ENCODE measurements at places on chromosomes 5 and 9. TPM values are rescaled to one million over a fixed set of nuclear protein-coding genes. Genes with fewer than 3 reads are reported as not detected.
A peak's percentile ranks its signal among the peaks of the same experiment; 100 is the strongest.

Gene AGXT2
- total RNA-seq = not detected

Gene CDHR2
- not detected for total RNA-seq

Gene HSD17B3
- total RNA-seq = 0.83 TPM

Gene GALNT12
- total RNA-seq = 22.4 TPM

Gene CNTNAP3B
- 71.1 TPM for total RNA-seq

Gene TICAM2
- total RNA-seq = 3.0 TPM

GRCh38 chr5:14937254-14937653, 65.7 kb upstream of the ANKH start:
- H3K27ac ChIP-seq = no peak overlapping the region
- H3K36me3 ChIP-seq = no peaks in the 10 kb centered on the region
- DNase-seq = no peak
- H3K4me3 ChIP-seq = no peak overlapping the region

GRCh38 chr9:3751125-3751758, 225.4 kb upstream of the RFX3 start:
- no peak overlapping the region for H3K4me3 ChIP-seq
- no peak for DNase-seq
- no peaks in the 10 kb centered on the region for H3K4me1 ChIP-seq
- no peak overlapping the region for H3K27ac ChIP-seq

- no peak for DNase-seq
- H3K27ac ChIP-seq = no peak overlapping the region
- no peaks in the 10 kb centered on the region for H3K27me3 ChIP-seq
- no peak overlapping the region for H3K4me3 ChIP-seq
- no peaks in the 10 kb centered on the region for H3K4me1 ChIP-seq
- no peaks in the 10 kb centered on the region for H3K36me3 ChIP-seq
Measured at GRCh38 chr5:33968211-33969005, 16.1 kb downstream of the SLC45A2 start.

GRCh38 chr9:90127923-90128322, 514.7 kb downstream of the DIRAS2 start:
- H3K36me3 ChIP-seq = no peaks in the 10 kb centered on the region
- H3K4me3 ChIP-seq = no peak overlapping the region
- no peak for DNase-seq
- no peaks in the 10 kb centered on the region for H3K27me3 ChIP-seq

DNA sequence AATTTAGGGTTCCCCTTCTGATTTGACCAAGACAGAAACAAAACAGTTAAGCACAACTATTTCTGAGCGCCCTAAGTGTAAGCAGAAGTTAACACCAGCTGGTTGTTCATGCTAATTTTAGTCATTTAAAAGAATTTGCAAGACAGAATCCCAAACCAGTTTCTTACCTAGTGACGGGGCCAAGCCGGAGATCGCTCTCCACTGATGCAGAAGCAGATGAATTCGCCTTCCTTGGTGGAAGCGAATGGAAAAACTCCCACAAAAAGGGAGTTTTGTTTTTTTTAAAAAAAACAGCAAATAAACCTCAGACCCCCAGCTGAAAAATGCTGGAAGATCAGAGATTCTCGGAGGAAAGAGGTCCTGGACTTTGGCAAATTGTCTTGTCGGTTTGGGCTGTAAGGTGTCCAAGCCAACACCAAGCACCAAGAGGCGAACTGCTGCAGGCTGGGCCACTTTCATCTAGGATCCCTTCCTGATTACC, 47.4 kb upstream of the GLDC start:
- H3K36me3 ChIP-seq = no peaks in the 10 kb centered on the region
- no peaks in the 10 kb centered on the region for H3K27me3 ChIP-seq
- no peak overlapping the region for H3K4me3 ChIP-seq
- no peaks in the 10 kb centered on the region for H3K4me1 ChIP-seq
- DNase-seq = no peak
- H3K27ac ChIP-seq = no peak overlapping the region

DNA sequence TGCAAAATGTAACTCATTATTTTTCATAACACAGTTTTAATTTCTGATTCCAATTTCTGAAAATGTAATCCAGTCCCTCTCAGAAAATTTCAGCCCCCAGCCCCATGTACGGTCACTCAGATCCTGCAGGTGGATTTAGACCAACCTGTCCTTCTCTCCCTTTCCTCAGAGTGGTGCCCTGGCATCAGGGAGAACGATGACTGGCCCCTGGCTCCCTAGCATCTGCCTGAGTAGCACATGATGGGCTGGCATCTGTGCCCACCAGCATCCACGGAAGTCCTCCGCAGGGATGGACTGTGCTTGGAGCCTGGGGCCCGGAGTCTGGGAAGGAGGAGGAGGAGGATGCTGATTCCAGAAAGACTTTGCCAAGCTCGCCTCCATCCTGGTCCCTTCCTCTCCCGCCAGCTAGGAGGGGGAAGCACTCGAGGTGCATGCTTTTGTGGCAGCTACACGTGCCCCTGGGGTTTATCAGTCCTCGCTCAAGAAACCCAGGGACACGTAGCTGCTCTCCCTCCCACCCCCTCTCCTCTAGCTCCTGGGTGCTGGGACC, 54.4 kb upstream of the RUFY1 start:
- no peak for DNase-seq
- H3K4me1 ChIP-seq = no peaks in the 10 kb centered on the region
- no peak overlapping the region for H3K27ac ChIP-seq
- peaks cover 35% of the 10 kb centered on the region for H3K27me3 ChIP-seq
- H3K4me3 ChIP-seq = no peak overlapping the region

- DNase-seq = no peak
- no peaks in the 10 kb centered on the region for H3K4me1 ChIP-seq
- H3K27ac ChIP-seq = no peak overlapping the region
- H3K4me3 ChIP-seq = no peak overlapping the region
- H3K27me3 ChIP-seq = no peaks in the 10 kb centered on the region
Measured at GRCh38 chr5:68315679-68316271, 100.2 kb downstream of the PIK3R1 start.

- H3K36me3 ChIP-seq = no peaks in the 10 kb centered on the region
- peaks cover 3% of the 10 kb centered on the region for H3K4me1 ChIP-seq
- H3K27me3 ChIP-seq = no peaks in the 10 kb centered on the region
Measured at GRCh38 chr5:54249210-54250028, 61.0 kb downstream of the ARL15 start.

GRCh38 chr5:31726952-31727351, 88.0 kb downstream of the PDZD2 start:
- no peak overlapping the region for H3K4me3 ChIP-seq
- H3K27ac ChIP-seq = no peak overlapping the region
- no peaks in the 10 kb centered on the region for H3K4me1 ChIP-seq
- H3K27me3 ChIP-seq = no peaks in the 10 kb centered on the region
- H3K36me3 ChIP-seq = no peaks in the 10 kb centered on the region

DNA sequence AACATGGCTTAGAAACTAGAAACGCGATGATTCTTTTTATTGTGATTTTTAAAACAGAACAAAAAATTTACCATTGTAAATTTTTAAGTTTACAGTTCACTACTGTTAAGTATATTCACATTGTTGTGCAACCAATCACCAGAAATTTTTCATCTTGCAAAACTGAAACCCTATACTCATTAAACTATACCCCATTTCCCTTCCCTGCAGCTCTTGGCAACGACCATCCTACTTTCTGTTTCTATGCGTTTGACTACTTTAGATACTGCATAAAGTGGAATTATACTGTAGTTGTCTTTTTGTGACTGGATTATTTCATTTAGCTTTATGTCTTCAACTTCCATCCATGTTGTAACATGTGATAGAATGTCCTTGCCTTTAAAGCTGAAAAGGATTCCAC, 52.5 kb downstream of the SPOCK1 start:
- H3K27me3 ChIP-seq = no peaks in the 10 kb centered on the region
- H3K27ac ChIP-seq = no peak overlapping the region
- H3K4me1 ChIP-seq = peaks cover 8% of the 10 kb centered on the region
- no peak overlapping the region for H3K4me3 ChIP-seq

GRCh38 chr5:38445374-38446028, 110.9 kb downstream of the LIFR start:
- H3K4me1 ChIP-seq = peaks cover 22% of the 10 kb centered on the region
- H3K36me3 ChIP-seq = no peaks in the 10 kb centered on the region
- peak overlapping the region; percentile 42 for H3K4me3 ChIP-seq
- H3K27me3 ChIP-seq = no peaks in the 10 kb centered on the region

DNA sequence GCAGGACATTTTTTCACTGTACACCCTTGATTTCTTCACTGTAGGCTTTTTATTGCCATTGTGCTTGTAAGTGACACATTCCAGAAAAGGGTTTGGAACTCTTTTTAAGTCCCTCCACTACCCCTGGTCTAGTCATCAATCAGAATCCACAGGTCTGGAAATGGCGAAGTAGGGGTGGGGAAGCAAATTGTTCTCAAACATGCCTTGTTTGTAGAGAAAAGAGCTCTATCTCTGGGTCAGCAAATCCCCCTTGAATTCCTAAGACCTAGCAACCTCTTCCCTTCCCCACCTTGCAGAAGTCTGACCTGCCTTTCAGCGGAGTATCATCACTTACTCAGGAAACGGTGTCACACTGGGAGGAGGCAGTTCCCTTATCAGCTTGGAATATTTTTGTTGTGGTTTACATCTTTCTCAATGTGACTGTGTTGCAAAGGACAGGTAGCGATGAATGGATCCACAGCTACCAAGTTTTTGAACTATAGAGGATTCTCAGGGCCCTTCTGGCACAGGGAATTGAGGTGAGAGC, 3.2 kb downstream of the SH3RF2 start:
- peaks cover 28% of the 10 kb centered on the region for H3K4me1 ChIP-seq
- H3K36me3 ChIP-seq = no peaks in the 10 kb centered on the region
- no peak overlapping the region for H3K4me3 ChIP-seq

- H3K4me1 ChIP-seq = peaks cover 25% of the 10 kb centered on the region
- peak overlapping the region; percentile 69 for H3K27ac ChIP-seq
- no peaks in the 10 kb centered on the region for H3K27me3 ChIP-seq
- H3K36me3 ChIP-seq = no peaks in the 10 kb centered on the region
- H3K4me3 ChIP-seq = no peak overlapping the region
Measured at GRCh38 chr5:157820593-157821252, 38.2 kb downstream of the CLINT1 start.

DNA sequence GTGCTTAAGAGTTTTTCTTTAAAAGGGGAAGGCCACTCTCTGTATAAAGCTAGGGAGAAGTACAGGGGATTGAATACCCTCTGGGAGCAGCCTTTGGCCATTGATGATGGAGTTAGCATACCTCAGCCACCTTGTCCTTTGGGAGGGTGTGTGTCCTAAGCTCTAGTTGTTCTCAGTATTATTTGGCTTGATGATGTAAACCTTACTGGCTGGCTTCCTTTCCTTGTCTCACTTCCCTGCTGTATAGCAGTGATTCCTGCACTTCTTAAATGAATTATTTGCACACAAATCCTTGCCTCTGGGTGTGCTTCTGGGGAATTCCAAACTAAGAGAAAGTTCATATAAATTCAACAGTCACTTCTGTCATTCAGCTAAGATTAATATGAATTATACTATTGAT, 234.9 kb upstream of the RIOK2 start:
- no peaks in the 10 kb centered on the region for H3K36me3 ChIP-seq
- H3K27ac ChIP-seq = no peak overlapping the region
- H3K4me3 ChIP-seq = no peak overlapping the region

- no peaks in the 10 kb centered on the region for H3K36me3 ChIP-seq
- peak; percentile 90 for DNase-seq
- no peaks in the 10 kb centered on the region for H3K27me3 ChIP-seq
- H3K4me3 ChIP-seq = no peak overlapping the region
Measured at GRCh38 chr9:78210841-78211301, 25.0 kb upstream of the CEP78 start.

GRCh38 chr9:128113526-128114325, 13.8 kb downstream of the PTGES2 start:
- DNase-seq = no peak
- no peak overlapping the region for H3K4me3 ChIP-seq
- peaks cover 20% of the 10 kb centered on the region for H3K4me1 ChIP-seq
- no peak overlapping the region for H3K27ac ChIP-seq
- H3K27me3 ChIP-seq = no peaks in the 10 kb centered on the region

DNA sequence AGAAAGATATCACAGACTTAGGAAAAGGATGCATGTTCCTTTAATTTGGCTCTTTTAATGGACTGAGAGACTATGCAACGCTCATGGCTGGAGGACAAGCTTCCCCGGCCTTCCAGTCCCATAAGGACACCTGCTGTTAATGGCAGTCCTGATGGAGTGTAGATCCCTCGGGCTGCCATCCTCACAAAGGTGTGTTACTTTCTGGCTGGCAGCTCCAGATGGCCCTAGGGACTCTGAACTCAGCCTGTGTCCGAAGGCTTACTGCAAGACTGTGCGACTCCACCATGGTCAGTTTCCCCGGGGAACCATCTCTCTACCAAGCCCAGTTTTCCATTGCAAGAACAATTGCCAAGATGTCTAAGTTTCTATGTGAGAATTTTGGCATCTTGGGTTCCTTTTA, 25.5 kb upstream of the KCNIP1 start:
- H3K4me1 ChIP-seq = no peaks in the 10 kb centered on the region
- no peaks in the 10 kb centered on the region for H3K27me3 ChIP-seq
- no peak overlapping the region for H3K27ac ChIP-seq
- peak; percentile 77 for DNase-seq

GRCh38 chr9:38065369-38066075, 3.5 kb downstream of the SHB start:
- H3K27me3 ChIP-seq = no peaks in the 10 kb centered on the region
- peak overlapping the region; percentile 87 for H3K27ac ChIP-seq
- peaks cover 74% of the 10 kb centered on the region for H3K4me1 ChIP-seq

DNA sequence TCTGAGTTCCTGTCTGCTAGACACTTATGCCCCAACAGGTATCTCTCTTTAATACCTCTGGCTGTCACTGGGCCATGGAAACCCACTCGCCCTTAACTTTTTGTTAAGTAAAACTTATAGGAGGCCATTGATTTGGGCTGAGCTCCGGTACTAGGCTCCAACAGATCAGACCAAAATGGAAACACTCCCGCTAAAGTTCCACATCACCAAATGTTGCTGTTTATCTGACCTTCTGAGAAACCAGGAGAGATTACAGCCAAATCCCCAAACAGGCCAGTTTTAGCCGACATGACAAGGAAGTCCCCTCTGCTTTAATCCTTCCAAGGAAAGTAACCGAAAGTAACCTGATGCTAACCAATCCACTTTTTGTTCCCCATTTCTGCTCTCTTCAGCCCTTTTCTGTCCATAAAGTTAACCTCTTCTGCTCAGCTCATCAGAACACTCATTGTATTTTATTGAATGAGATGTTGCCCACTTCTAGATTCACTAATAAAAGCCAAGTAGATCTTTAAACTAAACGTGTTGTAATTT, 115.2 kb upstream of the LHFPL2 start:
- no peak for DNase-seq
- H3K4me3 ChIP-seq = no peak overlapping the region
- H3K36me3 ChIP-seq = no peaks in the 10 kb centered on the region
- H3K4me1 ChIP-seq = peaks cover 10% of the 10 kb centered on the region
- H3K27me3 ChIP-seq = no peaks in the 10 kb centered on the region

- no peaks in the 10 kb centered on the region for H3K4me1 ChIP-seq
- H3K27me3 ChIP-seq = no peaks in the 10 kb centered on the region
- H3K4me3 ChIP-seq = no peak overlapping the region
- H3K36me3 ChIP-seq = no peaks in the 10 kb centered on the region
- DNase-seq = no peak
Measured at GRCh38 chr5:120913396-120913795, 449.3 kb downstream of the PRR16 start.

GRCh38 chr9:116383936-116384335, 230.3 kb downstream of the PAPPA start:
- H3K4me1 ChIP-seq = no peaks in the 10 kb centered on the region
- no peak for DNase-seq
- no peak overlapping the region for H3K4me3 ChIP-seq
- H3K27ac ChIP-seq = no peak overlapping the region
- no peaks in the 10 kb centered on the region for H3K27me3 ChIP-seq

All from esophagus muscularis mucosa (tissue), 4 donors.